Stimulated activated CD8-positive, alpha-beta memory T cell treated with anti-CD3 and anti-CD28 coated beads, Interleukin-15, amount 100 ng/mL, for 4 hours (primary cell): ENCODE measurements at places on chromosomes 4 and X.

DNA sequence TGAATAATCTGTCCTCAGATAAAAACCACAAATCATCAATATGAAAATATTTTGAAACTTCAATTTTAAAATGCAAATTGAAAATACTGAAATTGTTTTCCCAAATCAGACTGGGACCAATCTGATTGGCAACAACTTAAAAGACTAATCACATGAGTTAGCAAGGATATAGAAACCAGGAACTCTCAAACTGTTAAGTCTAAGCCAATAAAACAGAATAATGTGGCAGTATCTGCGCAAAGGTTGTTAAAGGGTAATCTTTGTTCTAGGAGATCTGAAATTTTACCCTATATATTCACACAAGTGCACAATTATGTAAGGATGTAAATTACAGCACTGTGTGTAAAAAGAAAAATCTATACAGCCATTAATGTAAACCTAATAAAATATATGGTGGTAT is 29.7 kb downstream of the EIF4E start:
- no peak for DNase-seq

DNA sequence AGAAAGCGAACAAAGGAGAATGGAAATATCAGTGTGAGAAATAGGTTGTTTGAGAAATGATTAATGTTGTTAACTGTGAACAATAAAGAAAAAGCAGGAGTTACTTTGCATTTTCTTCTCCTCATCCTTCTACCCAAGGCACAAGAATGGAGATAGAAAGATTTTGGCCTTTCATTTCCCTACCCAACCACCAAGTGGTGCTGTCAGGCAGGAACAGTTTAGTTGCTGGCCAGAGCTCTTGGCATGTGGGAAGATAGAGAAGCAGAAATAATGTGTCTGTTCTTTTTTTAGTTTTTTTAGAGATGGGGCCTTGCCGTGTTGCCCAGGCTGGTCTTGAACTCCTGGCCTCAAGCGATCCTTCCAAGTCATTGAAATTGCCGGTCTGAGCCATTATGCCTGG is 12.8 kb downstream of the HOPX start:
- no peak for DNase-seq

DNA sequence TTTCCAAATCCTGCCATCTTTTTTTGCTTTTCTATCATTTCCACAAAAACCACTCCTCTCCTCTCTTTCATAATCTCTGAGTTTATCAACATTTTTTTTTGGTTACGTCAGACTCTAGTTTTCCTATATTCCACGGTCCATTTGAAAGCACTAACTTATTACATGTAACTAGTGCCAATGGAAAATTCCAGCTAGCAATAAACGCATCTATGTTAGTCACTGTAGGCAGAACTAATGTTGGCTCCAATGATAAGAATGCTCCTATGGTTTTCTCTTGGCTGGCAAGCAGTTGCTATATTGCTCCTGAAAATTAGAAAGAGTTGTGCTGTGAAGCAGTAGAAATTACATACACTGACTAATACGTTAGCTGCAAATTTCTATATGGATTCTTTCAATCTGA is 634.6 kb upstream of the FTHL17 start:
- DNase-seq, result no peak

GRCh38 chrX:135168486-135168885 is 2.7 kb downstream of the CT55 start:
- DNase-seq, result no peak

DNA sequence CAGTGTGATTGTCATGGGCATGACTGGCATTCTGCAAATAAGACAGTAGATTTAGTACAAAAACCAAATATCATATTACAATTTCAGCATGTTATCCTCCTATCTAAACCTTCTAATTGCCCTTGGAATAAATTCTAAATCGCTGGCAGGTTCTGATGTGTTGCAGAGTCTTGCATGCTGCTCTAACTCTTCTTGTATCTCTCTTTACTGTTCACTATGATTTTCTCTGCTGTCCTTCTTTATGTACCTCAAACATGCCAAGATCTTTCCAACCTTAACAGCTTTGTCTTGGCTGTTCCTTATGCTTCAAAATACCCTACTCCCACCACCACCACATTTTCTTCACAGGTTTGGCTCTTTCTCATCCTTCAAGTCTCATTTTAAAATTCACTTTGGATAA is 43.0 kb upstream of the KCNIP4 start:
- no peak for DNase-seq

- DNase-seq, result no peak
Measured at GRCh38 chrX:10108288-10108687, 48.5 kb upstream of the CLCN4 start.

DNA sequence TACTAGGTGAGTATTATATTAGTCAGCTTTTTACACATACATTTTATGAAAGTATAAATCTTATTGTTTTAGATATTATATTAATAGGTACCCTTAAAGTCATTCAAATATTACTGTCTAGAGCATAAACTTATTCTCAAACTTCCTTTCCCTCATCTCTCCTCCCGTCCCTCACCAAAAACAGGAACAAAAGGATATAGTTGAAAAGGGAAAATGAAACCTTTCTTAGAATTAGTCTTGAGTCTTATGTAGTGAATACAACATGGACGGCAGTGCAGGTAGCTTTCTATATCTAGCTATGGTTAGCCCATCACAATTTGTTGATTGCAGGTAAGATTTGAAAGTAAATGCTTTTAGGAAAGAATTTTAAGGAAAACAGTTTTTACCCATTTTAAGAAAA is 65.6 kb downstream of the RBPJ start:
- DNase-seq, result no peak

DNA sequence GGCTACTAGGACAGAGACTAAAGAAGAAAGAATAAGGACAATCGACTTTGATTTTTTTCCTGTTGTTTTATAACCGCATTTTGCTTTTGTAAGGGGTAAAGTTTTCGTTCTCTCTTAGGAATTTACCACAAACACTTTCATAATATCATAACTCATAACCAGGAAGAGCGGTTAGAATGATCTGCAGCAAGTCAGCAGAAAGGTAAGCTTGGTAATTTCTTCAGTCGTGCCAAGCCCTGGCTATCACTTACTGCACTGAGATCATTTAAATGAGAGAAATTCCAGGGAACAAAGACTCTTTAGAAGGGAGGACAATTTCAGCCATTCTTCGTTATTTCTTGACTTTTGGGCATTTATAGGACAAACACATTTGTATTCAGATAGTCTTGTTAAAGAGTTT is 258.1 kb downstream of the UNC5C start:
- no peak for DNase-seq

DNA sequence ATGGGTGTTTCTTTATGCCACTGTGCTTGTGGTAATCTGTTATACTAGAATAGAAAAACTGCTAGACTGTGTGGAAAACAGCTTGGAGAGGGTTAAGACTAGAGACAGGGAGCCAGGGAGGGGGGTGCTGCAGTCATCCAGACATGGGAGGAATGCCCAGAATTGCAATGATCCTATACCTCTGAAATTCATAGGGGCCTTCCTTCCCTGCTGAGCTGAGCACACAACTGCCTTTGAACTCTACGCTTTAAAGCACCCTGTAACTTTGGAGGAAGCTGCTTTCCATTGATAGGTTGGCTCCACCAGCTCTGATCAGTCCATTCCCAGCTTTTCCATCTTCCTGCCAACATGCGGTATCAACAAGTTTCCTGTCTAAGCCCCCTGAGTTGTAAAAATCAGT is 155.9 kb upstream of the RASGEF1B start:
- DNase-seq, result no peak

- no peak for DNase-seq
Measured at GRCh38 chrX:114952696-114953095, 64.7 kb downstream of the IL13RA2 start.

DNA sequence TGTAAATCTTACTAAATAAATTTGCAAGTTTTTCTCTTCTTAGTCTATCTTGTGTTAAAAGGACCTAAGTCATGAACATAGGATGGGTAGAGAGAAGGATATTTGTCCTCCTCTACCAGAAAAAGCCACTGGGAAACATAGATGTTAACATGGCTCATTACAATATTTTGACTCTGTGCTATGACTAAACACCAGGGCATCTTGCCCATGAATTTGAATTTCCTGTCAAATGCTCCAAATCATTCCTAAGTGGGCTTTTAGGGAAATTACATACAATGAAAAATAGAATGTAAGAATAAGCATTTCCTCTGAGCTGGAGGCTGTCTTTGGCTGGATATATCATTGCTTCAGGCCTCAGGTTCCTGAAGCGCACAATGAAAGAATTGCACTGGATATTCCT is 39.1 kb downstream of the ANOS1 start:
- DNase-seq, result no peak
